GM23248 (cell line): ENCODE measurements at places on chromosomes 5 and 9.

GRCh38 chr9:81827616-81828296, 100.5 kb upstream of the SPATA31D4 start:
- DNase-seq, result no peak

GRCh38 chr5:55481293-55481855, 53.4 kb downstream of the PLPP1 start:
- DNase-seq, result peak; percentile 36

- DNase-seq, result no peak
Measured at GRCh38 chr9:120513825-120514396, 66.1 kb downstream of the CDK5RAP2 start.

- DNase-seq, result no peak
Measured at GRCh38 chr5:142659405-142659804, 26.5 kb downstream of the FGF1 start.

DNA sequence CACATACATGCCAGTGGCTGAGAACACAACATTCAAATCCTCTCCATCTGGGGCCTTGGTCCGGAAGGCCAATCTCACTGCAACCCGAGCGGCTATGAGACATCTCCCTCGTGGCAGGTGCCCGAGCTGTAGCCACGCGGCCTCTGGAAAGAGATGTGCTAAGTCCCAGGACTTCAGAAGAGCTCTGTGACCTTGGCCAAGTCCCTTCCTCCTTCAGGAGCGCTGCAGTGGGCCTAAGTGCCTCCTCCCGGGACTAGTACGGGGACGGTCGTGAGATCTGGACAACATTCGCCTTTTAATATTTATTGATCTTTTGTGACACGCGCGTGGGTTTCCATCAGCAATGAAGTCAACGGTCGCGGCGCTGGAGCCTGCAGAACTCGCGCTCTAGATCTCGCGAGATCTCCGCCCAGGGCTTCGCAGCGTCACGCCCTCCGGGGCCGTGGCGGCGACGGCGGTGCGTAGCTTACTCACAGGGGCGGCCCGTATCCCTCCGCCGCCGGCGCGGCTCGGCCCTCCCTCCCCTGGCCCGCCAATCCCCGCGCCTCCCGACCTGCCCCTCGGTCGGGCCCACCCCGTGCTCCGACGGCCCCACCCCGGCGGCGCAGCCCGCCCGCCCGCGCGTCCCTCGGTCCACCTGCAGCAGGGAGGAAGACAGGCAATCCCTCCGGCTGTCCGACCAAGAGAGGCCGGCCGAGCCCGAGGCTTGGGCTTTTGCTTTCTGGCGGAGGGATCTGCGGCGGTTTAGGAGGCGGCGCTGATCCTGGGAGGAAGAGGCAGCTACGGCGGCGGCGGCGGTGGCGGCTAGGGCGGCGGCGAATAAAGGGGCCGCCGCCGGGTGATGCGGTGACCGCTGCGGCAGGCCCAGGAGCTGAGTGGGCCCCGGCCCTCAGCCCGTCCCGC, at the start of gene UBE2D2:
UBE2D2 (plus strand) TSS at position 588 of the 903 bp plus-strand sequence. CDS start 453 bp downstream, outside the sequence.
- peak; percentile 99 for DNase-seq
